ENCODE measurements at places on chromosomes 13 and 19. TPM values are rescaled to one million over a fixed set of nuclear protein-coding genes. Genes with fewer than 3 reads are reported as not detected.
A peak's percentile ranks its signal among the peaks of the same experiment; 100 is the strongest.

- H3K27ac ChIP-seq, result peak overlapping the region; percentile 44
- H3K36me3 ChIP-seq, result peaks cover 8% of the 10 kb centered on the region
- peak overlapping the region; percentile 57 for H3K4me3 ChIP-seq
- H3K27me3 ChIP-seq, result no peaks in the 10 kb centered on the region
- H3K4me1 ChIP-seq, result peaks cover 10% of the 10 kb centered on the region
Measured at GRCh38 chr19:14150041-14150769, 13.8 kb upstream of the ASF1B start.

Gene KLF16
- 15.2 TPM for total RNA-seq

Gene ATP1A3
- total RNA-seq, result 1.1 TPM

DNA sequence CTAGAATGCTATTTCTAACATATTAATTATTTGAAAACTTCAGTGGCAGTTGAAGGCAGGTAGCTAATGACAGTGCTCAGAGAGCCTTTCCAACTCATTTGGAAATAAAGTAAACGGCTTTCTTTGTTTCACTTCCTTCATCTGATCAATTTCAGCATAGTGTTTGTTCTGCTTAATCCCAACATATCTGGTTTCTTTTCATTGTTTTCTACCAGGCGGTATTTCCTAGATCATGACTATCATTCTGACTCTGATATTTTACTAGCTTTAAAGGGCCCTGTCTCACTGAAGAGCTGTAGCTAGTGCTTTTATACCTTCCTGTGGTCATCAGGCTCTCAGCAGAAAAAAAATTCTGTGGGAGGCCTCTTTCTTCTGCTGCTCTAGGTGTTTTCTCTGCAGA is 178.6 kb downstream of the RBM26 start:
- H3K4me1 ChIP-seq, result no peaks in the 10 kb centered on the region
- no peak overlapping the region for H3K27ac ChIP-seq
- no peaks in the 10 kb centered on the region for H3K36me3 ChIP-seq
- no peak for DNase-seq
- H3K27me3 ChIP-seq, result no peaks in the 10 kb centered on the region

DNA sequence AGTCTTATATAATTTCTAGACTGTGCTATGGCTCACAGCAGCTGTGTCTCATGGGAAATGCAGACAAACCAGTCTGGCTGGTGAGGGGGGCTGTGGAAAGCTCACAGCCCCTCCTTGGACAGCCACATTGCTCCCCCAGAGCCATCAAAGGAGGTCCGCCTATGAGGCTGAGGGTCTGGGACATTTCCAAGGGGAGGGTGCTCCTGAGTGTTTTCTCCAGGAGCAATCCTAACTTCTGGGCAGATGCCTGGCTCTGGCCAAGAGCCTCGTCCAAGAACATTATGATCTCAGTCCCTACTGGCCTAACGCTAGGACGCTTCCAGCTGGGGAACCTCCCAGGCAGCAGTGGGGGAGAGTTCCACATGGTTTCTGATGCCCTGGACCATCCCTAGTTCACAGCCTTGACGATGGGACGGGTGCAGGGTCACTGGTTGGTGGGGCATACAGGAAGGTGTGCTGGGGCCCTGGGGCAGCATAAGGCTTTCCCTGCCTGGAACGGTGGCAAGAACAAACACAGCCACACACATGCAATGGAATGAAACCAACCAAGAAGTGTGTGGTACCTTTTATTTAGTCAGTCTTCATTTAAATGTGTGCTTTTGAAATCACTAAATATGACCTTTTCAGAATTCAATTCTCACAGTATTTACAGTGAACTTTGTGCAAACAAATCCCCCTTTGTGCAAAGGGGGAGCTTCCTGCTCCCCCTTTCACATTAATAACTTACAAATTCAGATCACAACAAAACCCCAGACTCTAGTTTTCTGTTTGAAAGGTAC is 60.6 kb downstream of the CDADC1 start:
- H3K4me1 ChIP-seq, result peaks cover 34% of the 10 kb centered on the region
- H3K27ac ChIP-seq, result peak overlapping the region; percentile 92
- no peaks in the 10 kb centered on the region for H3K36me3 ChIP-seq

GRCh38 chr19:13429563-13429962 is 76.7 kb downstream of the CACNA1A start:
- H3K4me3 ChIP-seq, result no peak overlapping the region
- no peak for DNase-seq
- H3K4me1 ChIP-seq, result no peaks in the 10 kb centered on the region
- no peak overlapping the region for H3K27ac ChIP-seq
